WTC11 (cell line): ENCODE measurements at places on chromosomes 16 and 17. TPM values are rescaled to one million over a fixed set of nuclear protein-coding genes. Genes with fewer than 3 reads are reported as not detected.

NEK8 gene
- total RNA-seq: 17.9 to 25.0 TPM (median 18.6 TPM) in 3 replicates

GRCh38 chr16:20866145-20866772 is 33.9 kb downstream of the DCUN1D3 start:
- no peak for DNase-seq

GRCh38 chr17:43545383-43545632 is 832 bp downstream of the ETV4 start:
- no peak for DNase-seq

DNA sequence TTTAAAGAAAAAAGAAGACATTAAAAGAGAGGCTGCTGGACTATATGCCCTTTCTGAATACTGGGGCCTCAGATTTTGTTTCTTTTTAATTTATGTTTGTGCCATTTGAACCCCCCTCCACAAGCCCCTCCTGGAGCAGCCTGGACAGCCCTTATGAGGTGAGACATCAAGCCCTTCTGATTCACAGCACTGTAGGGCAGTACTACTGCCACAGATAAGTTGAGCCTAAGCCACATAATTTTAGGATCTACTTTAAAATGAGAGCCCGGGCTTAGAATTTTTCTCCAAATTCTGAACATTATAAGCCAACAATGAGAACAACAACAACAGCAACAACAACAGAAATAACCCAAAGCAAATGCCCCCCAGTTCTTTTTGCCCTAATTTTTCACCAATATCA is 256.9 kb upstream of the SALL1 start:
- no peak for DNase-seq

DNA sequence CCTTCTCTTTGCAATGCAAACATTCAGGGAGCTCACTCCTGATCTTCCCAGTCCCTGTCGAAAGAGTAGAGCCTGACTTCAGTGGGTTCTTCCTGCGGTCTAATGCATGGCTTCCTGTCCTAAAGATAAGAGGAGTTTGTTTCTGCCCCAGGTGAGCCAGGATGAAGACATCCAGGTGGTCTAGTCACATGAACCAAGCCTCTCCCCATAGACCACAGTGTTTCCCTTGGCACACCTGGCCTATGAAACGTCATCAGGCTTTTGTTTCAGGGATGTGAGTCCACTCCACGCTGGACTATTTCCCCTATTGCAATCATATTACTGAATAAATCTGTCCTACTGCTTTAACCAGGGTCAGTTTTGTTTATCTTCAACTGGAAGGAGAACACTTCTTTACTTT is 21.1 kb downstream of the CES1 start:
- DNase-seq: no peak

DNA sequence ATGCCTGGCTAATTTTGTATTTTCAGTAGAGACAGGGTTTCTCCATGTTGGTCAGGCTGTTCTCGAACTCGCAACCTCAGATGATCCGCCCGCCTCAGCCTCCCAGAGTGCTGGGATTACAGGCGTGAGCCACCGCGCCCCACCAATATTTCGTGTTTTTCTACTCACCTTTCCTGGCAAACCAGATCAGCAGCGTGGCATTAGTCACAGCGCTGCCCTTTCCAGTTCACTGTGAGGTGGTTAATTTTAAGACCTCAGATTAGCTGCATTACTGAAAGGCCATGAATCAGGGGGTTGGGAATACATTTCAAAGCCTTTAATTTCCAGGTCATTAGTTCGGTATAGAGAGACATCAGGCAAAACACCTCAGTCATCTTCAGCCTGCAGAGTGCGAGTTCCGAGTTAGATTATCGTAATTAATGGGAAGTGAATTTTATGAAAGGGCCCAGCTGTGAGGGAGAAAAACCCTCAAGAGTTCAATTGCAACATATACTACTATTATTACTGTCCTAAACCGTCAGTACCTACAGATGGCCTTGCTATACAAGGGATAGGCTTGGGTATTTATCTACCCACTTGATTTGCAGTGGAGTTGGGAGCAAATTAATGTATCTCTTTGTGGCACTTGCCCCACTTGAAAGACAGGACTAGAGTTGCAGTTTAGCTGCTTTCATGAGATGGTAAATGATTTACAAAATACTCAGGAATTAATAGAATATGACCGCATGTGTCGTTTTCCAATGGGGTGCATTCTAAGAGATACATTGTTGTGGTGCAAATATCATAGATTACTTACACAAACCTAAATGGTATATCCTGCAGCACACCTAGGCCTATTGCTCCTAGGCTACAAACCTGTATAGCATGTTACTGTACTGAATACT is 2.1 kb upstream of the USP32 start:
- no peak for DNase-seq

DNA sequence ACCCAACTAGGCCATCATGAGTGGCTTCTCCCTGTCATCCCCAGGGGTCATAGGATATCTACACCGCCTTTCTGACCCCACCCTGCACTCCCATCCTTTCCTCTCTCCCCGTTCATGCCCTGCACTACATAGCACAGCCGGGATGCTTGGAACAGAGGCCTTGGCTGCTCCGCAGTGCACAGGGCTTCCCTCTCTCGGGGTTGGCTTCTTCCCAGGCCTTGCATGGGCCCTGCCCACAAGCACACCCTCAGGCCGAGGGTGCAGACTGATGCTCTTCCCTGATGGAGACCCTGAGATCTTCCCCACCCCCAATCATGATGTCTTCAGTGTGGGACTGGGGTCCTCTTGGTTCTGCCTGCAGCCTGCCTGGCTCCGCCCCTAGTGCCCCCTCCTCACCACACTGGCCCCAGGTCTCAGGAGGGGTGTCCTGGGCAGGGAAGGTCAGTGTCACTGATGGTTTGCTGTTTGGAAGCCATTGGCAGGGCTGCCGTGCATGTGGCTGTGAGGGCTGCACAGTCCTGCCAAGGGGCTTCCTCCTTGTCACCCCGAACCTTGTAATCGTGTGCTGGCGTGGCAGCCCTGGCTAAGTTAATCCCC is 14.3 kb upstream of the NAGLU start:
- DNase-seq: no peak
